ENCODE measurements at places on chromosomes 5 and 9.

- DNase-seq: no peak
Measured at GRCh38 chr5:58087123-58087522, 372.8 kb downstream of the PLK2 start.

GRCh38 chr9:126957687-126958053 is 43.1 kb downstream of the RALGPS1 start:
- no peak for DNase-seq

DNA sequence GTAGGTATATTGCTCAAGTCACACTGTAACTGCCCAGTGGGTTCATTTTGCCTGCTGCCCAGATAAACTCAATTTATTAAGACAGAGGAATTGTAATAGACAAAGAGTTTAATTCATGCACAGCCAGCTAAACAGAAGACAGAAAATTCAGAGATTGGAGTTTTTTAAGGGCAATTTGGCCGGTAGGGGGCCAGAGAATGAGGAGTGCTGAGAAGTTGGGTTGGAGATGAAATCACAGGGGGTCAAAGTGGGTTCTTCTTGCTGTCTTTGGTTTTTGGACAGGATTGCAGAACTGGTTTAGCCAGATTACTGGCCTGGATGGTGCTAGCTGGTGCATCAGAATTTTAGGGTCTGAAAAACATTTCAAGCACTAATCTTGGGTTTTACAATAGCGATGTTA is 20.7 kb upstream of the IL33 start:
- DNase-seq: no peak

DNA sequence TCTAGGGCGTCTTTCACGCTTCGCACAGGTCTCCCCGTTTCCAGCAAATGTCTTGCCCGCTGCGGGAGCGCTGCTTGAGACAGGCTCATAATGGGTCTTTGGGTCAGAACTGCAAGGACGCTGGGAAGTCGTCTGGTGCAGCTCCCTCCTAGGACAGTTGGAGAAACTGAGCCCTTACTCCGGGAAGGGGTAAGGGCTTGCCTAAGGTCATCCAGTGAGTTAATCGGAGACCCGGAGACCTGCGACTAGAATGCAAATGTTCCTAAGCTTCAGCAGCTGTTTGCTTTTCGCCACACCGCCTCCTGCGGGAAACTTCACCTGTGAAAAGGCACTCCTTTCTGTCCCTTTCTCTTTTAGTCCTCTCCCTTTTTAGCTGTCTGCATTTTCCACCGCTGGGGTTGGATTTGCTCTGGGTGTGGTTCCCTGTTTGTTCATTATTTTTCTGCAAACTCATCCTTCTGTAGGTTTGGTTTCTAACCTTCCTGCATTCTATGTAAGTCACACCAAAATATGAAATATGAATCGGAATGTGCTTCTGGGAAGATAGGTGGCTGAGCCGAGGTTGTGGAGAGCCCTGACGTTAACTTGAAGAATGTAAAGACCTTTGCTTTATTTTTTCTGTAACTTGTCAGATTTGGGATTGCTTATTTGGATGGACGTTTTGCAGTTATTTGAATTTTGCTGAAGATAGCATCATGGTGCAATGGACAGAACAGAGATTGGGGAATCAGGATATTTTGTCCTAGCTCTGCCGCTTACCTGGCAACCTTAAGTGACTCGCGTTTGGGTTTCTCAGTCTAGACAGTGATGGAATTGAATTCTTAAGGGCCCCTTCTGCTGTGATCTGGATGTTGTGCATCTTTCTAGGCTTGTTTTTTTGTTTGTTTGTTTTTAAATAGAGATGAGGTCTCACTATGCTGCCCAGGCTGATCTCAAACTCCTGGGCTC is 909 bp downstream of the SLC36A1 start:
- DNase-seq: no peak

- no peak for DNase-seq
Measured at GRCh38 chr5:38453506-38453905, 102.9 kb downstream of the LIFR start.

- no peak for DNase-seq
Measured at GRCh38 chr9:69034071-69034470, 1.5 kb upstream of the FXN start.

- no peak for DNase-seq
Measured at GRCh38 chr9:20490246-20490834, 132.0 kb downstream of the MLLT3 start.

DNA sequence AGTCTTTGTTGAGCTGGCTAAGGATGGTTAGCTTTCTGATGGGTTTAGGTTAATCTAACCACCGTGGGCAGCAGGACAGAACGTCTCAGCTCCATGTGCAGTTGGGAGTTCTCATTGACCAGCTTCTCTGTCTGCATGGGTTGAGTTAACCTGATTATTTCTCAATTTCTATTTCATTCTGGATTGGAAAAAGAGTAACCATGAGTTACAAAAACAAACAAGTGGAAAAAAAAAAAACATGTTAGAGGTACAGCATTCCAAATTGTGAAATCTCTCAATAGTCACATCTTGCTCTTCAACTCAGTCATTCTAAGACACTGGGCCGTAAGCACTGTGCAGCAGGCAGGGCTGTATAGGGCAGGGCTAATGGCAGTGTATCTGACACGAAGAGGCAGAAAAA is 343.7 kb upstream of the KLF4 start:
- DNase-seq: no peak

- no peak for DNase-seq
Measured at GRCh38 chr5:6525910-6526309, 77.3 kb downstream of the UBE2QL1 start.

DNA sequence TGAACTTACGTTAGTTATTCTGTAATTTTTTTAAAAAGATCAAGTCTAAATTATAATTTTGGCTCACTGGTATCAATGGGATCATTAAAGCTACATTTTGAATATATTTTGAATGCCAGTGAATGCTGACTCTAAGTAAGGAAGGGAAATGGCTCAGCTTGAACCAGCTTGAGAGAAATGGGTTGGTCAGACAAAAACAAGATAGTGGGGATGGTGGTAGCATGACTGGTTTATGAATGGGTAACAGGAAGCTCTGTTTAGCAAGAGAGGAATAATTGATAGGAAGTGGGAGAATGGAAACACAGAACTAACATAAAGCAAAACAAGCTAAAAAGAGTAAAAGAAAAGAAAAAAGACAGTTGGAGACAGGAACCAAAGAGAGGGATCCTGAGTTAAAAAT is 220.2 kb downstream of the ADAMTS6 start:
- no peak for DNase-seq

GRCh38 chr5:134103397-134103796 is 11.1 kb upstream of the TCF7 start:
- DNase-seq: no peak

DNA sequence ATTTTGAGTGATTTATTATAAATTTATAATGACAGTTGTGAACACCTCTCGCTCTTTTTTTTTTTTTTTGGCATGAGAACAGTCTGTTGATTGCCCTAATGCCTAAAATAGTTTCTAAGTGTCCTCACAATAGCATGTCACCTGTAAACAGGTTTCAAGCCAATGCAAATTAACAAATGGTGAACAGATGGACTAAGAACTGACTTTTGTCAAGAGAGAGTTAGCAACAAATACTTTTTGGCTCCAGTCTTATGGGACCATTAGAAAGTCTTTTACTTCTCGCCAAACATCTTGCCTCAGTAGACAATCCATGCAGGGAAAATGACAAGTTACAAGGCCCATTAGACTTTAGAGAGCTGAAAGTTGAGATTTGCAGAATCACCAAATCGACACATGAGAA is 67.8 kb downstream of the MED27 start:
- DNase-seq: no peak

- DNase-seq: no peak
Measured at GRCh38 chr5:6405591-6405990, 27.2 kb upstream of the MED10 start.

- DNase-seq: no peak
Measured at GRCh38 chr9:115262952-115263351, 145.0 kb upstream of the TNC start.

- DNase-seq: no peak
Measured at GRCh38 chr9:124264823-124265233, 7.1 kb downstream of the NEK6 start.

GRCh38 chr9:70954126-70954525 is 167.3 kb downstream of the TRPM3 start:
- no peak for DNase-seq

DNA sequence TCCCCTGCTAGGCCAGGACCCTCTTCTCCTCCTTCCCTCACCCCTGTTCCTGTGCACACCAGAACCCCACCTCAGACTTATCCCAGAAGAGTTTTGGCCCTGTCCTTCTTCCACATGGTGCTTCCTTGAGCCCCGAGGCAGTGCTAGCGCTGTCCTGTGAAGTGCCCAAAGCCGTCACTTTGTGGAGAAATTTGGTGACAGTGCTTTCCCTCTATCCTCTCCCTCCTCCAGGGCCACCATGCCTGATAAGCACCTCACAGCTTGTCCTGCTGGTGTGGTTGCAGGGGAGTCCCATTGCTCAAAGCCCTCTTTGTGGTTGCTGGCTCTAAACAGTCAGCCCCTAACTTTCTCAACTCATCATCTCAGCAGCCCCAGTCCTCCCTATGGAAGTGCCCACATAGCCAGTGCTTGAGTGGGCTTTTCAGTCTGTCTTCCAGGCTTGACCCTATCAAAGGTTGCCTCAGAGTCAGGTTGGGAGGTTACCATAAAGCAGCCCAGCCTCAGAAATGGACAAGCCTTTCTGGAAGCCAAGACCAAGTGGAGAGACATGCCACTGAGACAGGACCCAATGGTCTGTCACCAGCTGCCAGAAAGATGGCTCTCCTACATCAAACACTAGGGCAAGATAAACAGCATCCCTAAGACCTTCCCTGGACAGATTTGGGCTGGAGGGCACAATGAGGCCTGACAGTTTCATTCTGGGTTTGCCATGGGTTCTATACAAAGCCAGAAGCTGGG is 18.0 kb downstream of the IGIP start:
- no peak for DNase-seq

- DNase-seq: no peak
Measured at GRCh38 chr9:122248448-122248865, 16.2 kb downstream of the RBM18 start.

- no peak for DNase-seq
Measured at GRCh38 chr9:134670042-134670525, 28.5 kb downstream of the COL5A1 start.

DNA sequence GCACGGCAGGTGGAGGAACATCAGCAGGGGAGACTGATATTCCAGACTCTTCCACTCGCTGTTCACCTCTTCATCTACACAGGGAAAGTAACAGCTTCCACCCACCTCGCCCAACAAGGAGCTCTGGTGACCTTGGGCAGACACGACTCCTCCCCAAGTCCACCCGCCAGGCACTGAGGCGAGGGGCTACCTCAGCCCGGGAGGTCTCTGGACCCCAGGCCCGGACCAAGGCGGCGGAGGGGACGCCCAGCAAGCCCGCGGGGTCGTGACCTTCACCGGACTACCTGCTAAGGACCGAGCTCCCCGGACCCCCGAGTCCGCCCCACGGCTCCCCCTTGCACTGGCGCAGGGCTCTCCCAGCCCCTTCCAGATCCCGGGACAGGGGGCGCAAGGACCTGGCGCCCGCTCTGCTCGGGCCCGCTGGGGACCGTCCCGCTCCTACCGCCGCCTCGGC is 70.2 kb upstream of the LPCAT1 start:
- DNase-seq: no peak

- DNase-seq: no peak
Measured at GRCh38 chr5:66363097-66363496, 219.0 kb downstream of the SREK1 start.

DNA sequence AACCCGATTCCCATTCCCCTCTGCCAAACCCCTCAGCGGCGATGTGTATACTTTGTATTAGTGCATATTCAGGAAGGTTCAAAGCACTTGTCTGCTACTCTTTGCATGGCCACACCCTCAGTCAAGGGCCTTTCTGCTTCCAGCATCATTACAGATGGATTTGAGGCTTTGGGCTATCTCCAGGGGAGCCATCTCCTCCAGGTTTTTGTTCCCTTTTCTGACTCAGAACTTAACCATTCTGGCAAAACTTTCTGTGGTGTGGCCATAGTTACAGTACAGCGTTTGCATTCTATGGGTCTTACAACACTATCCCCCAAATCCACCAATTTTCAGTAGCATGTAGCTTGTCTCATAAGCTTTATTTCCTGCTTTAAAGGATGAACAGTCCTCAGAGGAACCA is 36.0 kb upstream of the SVEP1 start:
- DNase-seq: no peak

DNA sequence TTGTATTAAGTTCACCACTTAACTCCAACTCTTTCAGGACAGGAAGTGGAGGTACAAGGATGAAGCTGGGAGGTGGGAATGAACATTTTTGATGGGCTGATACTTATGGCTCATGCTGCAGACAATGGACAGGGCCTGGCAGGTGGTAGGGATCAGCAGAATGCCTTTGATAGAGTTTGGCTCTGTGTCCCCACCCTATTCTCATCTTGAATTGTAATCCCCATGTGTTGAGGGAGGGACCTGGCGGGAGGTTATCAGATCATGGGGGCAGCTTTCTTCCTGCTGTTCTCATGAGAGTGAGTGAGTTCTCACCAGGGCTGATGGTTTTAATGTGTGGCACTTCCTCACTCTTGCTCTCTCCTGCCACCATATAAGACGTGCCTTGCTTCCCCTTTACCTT is 87.3 kb upstream of the PRLR start:
- DNase-seq: no peak

DNA sequence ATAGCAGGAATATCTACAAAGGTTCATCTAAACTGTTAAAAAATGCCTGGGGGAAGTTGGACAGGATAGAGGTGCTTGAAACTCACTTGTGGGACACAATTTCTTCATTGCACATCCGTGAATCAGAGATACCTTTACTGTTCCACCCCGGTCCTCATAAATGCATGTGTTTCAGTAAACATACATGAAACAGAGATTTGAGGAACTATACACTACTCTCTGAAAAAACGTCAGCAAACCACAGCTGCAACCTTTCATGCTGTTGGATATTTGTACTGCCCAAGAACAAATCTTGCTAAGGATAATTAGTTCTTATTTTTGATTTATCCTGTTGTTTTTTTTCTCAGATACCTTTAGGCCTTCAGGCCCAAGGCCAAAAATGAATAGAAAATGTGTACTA is 337.3 kb downstream of the KDM4C start:
- DNase-seq: no peak

DNA sequence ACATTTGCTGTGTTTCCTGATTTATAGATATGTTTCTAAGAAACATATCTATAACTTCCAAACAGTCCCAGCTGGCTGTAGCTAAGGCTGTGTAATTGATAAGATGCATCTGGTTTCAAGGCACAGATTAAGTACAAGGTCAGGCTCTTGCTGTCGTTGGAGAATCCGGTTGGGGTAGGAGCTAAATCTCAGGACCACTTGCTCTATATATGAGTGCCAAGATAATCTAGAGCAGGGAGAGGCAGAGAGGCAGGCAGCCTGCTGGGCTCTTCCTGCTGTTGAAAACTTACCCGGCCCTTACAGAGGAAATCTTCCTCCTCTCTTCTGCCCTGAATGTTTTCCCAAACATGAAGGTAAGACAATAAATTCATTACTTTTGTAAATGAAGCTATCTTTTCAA is at the start of gene C7:
TSS of gene C7 (plus strand) at position 234 of the 400 bp plus-strand sequence. CDS start at position 348, 114 bp downstream.
- DNase-seq: no peak

- DNase-seq: no peak
Measured at GRCh38 chr5:177496070-177496726, 1.2 kb downstream of the PDLIM7 start.

GRCh38 chr5:54403885-54404416 is 51.5 kb upstream of the HSPB3 start:
- DNase-seq: no peak

GRCh38 chr5:151151793-151152192 is 5.8 kb downstream of the ANXA6 start:
- no peak for DNase-seq
